Diencephalon (tissue), 1 donor: ENCODE measurements at places on chromosomes 4 and X. TPM values are rescaled to one million over a fixed set of nuclear protein-coding genes. Genes with fewer than 3 reads are reported as not detected.

SLC38A5 gene
- total RNA-seq, result 36.7 TPM

TCEAL3 gene
- 21.0 TPM for total RNA-seq

EGF gene
- total RNA-seq, result 0.92 TPM

PPP2R2C gene
- 111 TPM for total RNA-seq

ASB9 gene
- 1.2 TPM for total RNA-seq

MAGED1 gene
- 197 TPM for total RNA-seq

BEX5 gene
- total RNA-seq, result 57.9 TPM

AR gene
- 1.8 TPM for total RNA-seq

TMEM128 gene
- 45.9 TPM for total RNA-seq

ZNF718 gene
- total RNA-seq, result 29.5 TPM

GDPD2 gene
- 14.3 TPM for total RNA-seq

PAGE2 gene
- total RNA-seq, result not detected

TMEM47 gene
- total RNA-seq, result 90.2 TPM

HHIP gene
- 5.1 TPM for total RNA-seq

TXK gene
- 1.2 TPM for total RNA-seq

MAGEA9B gene
- not detected for total RNA-seq

HSFX3 gene
- not detected for total RNA-seq

EREG gene
- total RNA-seq, result under 0.01 TPM

LDB2 gene
- 99.4 TPM for total RNA-seq

NEXMIF gene
- 60.9 TPM for total RNA-seq

MSANTD1 gene
- 15.7 TPM for total RNA-seq

CBR4 gene
- 39.2 TPM for total RNA-seq

PHF8 gene
- 11.5 TPM for total RNA-seq

GRIA2 gene
- total RNA-seq, result 473 TPM

IBSP gene
- not detected for total RNA-seq

SOX3 gene
- 3.7 TPM for total RNA-seq

TBX22 gene
- total RNA-seq, result 0.23 TPM

ATP8A1 gene
- 197 TPM for total RNA-seq
